ENCODE measurements at places on chromosomes 4 and X. TPM values are rescaled to one million over a fixed set of nuclear protein-coding genes. Genes with fewer than 3 reads are reported as not detected.
A peak's percentile ranks its signal among the peaks of the same experiment; 100 is the strongest.

- DNase-seq = no peak
- H3K4me3 ChIP-seq = peak overlapping the region; percentile 78
- peak overlapping the region; percentile 86 for H3K27ac ChIP-seq
Measured at GRCh38 chr4:112284662-112285411, 867 bp downstream of the TIFA start.

GRCh38 chrX:16931371-16931770 is 15.1 kb upstream of the REPS2 start:
- H3K36me3 ChIP-seq = no peaks in the 10 kb centered on the region
- no peak overlapping the region for H3K4me3 ChIP-seq
- H3K27ac ChIP-seq = no peak overlapping the region
- no peaks in the 10 kb centered on the region for H3K27me3 ChIP-seq

The SCML2 gene
- 0.73 TPM for total RNA-seq

DNA sequence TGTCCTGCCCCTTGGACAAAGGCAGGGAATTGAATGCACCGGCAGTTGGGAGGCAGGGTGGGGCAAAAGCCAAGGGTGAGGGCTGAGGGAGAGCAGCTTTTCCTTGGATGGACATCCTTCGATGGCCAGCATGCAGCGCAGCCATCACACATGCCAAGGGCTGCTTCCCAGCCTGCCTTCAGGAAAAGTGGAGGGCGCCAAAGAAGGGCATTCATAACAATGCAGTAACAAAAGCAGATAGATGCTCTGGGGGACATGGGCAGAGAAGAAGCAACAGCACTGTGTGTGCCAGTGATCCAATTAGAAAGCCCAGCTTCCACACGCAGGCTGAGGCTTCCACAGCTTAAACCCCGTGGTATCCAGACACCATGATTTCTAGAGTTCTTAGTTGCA is 71.5 kb downstream of the TSPAN5 start:
- no peak overlapping the region for H3K4me3 ChIP-seq
- H3K27me3 ChIP-seq = no peaks in the 10 kb centered on the region
- DNase-seq = no peak
- no peaks in the 10 kb centered on the region for H3K36me3 ChIP-seq

- H3K4me1 ChIP-seq = no peaks in the 10 kb centered on the region
- no peaks in the 10 kb centered on the region for H3K36me3 ChIP-seq
- DNase-seq = no peak
- no peak overlapping the region for H3K4me3 ChIP-seq
- no peak overlapping the region for H3K27ac ChIP-seq
Measured at GRCh38 chr4:168863719-168864647, 146.1 kb downstream of the CBR4 start.

DNA sequence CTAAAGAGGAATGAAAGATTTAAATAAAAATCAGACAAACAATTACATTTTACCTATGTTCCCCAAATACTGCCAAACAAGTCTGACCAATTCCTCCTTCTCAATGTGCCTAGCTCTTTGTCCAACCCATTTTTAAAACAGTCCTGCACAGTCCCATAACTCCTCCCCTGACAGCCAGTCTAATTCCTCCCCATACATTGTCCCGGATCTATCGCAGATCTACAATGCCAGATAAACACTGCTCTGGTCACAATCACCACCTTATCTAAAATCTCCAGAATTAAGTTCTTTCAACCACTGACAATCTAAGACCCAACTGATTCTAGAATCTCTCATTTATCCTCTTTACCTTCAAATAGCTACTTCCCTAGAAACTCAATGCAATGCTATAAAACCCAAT is 176.0 kb downstream of the APBB2 start:
- H3K4me3 ChIP-seq = no peak overlapping the region
- H3K4me1 ChIP-seq = no peaks in the 10 kb centered on the region
- H3K27ac ChIP-seq = no peak overlapping the region
- no peaks in the 10 kb centered on the region for H3K36me3 ChIP-seq

DNA sequence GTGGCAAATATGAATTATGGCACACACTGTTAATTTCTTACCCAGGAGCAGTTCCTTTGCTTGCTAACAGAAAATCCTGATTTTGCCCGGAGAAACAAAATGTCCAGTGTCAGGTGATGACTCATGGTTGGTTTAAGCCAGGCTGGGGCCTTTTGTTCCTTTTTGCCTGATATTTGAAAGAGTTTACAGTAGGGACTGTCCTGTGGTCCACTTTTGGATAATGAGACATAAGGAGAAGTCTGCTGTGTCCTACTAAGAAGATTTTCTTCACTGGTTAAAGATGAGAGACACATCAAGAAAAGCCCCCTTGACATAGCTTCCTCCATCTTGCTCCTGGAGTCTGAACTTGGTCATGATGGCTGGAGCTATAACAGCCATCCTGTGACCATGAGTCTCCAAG is 12.1 kb upstream of the DRD5 start:
- no peaks in the 10 kb centered on the region for H3K27me3 ChIP-seq
- H3K4me1 ChIP-seq = no peaks in the 10 kb centered on the region
- no peaks in the 10 kb centered on the region for H3K36me3 ChIP-seq

- DNase-seq = peak; percentile 34
- no peaks in the 10 kb centered on the region for H3K27me3 ChIP-seq
- no peaks in the 10 kb centered on the region for H3K36me3 ChIP-seq
- no peak overlapping the region for H3K4me3 ChIP-seq
Measured at GRCh38 chr4:10554694-10555093, 97.5 kb upstream of the ZNF518B start.

GRCh38 chr4:158768555-158769174 is at the start of gene FNIP2:
Gene FNIP2 (plus strand): TSS chr4:158769026. CDS start chr4:158769213, 187 bp downstream.
- peaks cover 10% of the 10 kb centered on the region for H3K4me1 ChIP-seq
- no peaks in the 10 kb centered on the region for H3K27me3 ChIP-seq
- H3K27ac ChIP-seq = peak within 1 kb of the TSS; percentile 32
- H3K36me3 ChIP-seq = no peaks in the 10 kb centered on the region
- DNase-seq = peak; percentile 63
- peak within 1 kb of the TSS; percentile 69 for H3K4me3 ChIP-seq

GRCh38 chr4:72494156-72494555 is 74.9 kb downstream of the ADAMTS3 start:
- DNase-seq = no peak
- no peaks in the 10 kb centered on the region for H3K4me1 ChIP-seq
- no peak overlapping the region for H3K27ac ChIP-seq

The HTR2C gene
- not detected for total RNA-seq

- H3K4me3 ChIP-seq = no peak overlapping the region
- peaks cover 5% of the 10 kb centered on the region for H3K4me1 ChIP-seq
- no peaks in the 10 kb centered on the region for H3K27me3 ChIP-seq
- DNase-seq = no peak
- H3K36me3 ChIP-seq = no peaks in the 10 kb centered on the region
Measured at GRCh38 chr4:13659341-13660070, 32.0 kb upstream of the BOD1L1 start.

- peaks cover 20% of the 10 kb centered on the region for H3K4me1 ChIP-seq
- no peaks in the 10 kb centered on the region for H3K27me3 ChIP-seq
- DNase-seq = peak; percentile 84
- H3K27ac ChIP-seq = peak overlapping the region; percentile 52
Measured at GRCh38 chrX:149829751-149830191, 48.0 kb downstream of the MAGEA9 start.

The ANKRD50 gene
- total RNA-seq = 0.27 TPM

- DNase-seq = no peak
- H3K4me3 ChIP-seq = no peak overlapping the region
- H3K36me3 ChIP-seq = no peaks in the 10 kb centered on the region
- no peaks in the 10 kb centered on the region for H3K27me3 ChIP-seq
- no peaks in the 10 kb centered on the region for H3K4me1 ChIP-seq
Measured at GRCh38 chr4:100738196-100739165, 220.7 kb upstream of the EMCN start.

The PLP2 gene
- total RNA-seq = 124 TPM

GRCh38 chr4:98619180-98619579 is 39.2 kb downstream of the TSPAN5 start:
- no peaks in the 10 kb centered on the region for H3K36me3 ChIP-seq
- DNase-seq = no peak
- H3K27ac ChIP-seq = no peak overlapping the region
- no peaks in the 10 kb centered on the region for H3K27me3 ChIP-seq
- H3K4me3 ChIP-seq = no peak overlapping the region

DNA sequence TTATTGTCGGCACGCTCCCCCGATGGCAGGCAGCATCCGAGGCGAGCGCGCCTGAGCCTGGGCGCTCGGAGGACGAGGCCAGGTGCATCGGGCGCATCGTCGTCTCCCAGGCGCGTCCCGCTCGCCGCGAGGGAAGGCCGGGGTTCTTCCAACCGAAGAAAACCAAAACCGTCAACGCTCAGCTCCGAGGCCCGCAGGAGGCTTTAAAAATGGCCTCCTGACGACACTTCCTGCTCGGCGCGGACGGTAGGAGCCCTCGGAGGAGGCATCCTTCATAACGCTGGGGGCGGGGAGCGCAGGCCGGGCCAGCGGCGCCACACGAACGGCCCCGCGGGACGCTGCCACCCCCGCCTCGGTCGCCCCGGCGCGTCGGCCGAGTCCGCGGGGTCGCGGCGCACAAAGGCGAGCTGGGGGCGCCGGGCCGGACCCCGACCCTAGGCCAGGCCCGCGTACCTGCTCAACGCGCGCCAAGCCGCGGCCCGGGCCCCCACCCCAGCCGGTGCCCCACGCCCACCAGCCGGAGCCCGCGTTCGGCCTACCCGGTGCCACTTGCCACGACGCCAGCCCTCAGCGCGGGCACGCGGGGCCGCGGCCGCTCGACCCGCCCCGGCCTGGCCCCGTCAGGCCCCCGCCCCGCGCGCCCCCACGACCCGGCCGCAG is 501 bp downstream of the ZNF518B start:
- peak; percentile 44 for DNase-seq
- peaks cover under 1% of the 10 kb centered on the region for H3K27me3 ChIP-seq
- H3K36me3 ChIP-seq = peaks cover 19% of the 10 kb centered on the region

The TMEM187 gene
- total RNA-seq = 2.0 TPM

- no peak overlapping the region for H3K27ac ChIP-seq
- DNase-seq = no peak
- H3K27me3 ChIP-seq = no peaks in the 10 kb centered on the region
- no peak overlapping the region for H3K4me3 ChIP-seq
Measured at GRCh38 chr4:6110681-6111353, 89.5 kb downstream of the JAKMIP1 start.

The CTAG1A gene
- not detected for total RNA-seq

DNA sequence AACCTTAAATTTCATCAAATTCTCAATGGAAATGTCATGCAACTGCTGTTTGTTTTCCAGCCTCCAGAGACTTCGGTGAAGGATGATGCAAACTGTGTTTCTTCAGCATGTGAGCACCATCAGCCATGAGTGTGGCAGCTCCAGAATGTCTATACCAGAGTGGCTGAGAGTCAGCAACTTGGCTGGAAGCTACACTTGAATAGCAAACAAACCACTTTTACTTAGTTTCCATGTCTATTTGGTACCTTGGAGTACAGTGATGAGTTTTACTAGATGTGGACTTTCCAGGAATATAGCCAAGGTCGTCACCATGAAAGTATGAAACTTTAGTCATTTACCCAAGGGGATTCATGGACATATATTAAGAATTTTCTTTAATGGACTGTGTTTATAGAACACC is 4.3 kb upstream of the IL21 start:
- no peak overlapping the region for H3K4me3 ChIP-seq
- no peak for DNase-seq
- no peaks in the 10 kb centered on the region for H3K4me1 ChIP-seq

The FHIP1A gene
- total RNA-seq = 2.4 TPM

The MAGEB17 gene
- not detected for total RNA-seq

- H3K4me1 ChIP-seq = no peaks in the 10 kb centered on the region
- DNase-seq = no peak
- H3K27me3 ChIP-seq = no peaks in the 10 kb centered on the region
- H3K27ac ChIP-seq = no peak overlapping the region
- no peak overlapping the region for H3K4me3 ChIP-seq
- no peaks in the 10 kb centered on the region for H3K36me3 ChIP-seq
Measured at GRCh38 chrX:38103857-38104812, 97.8 kb downstream of the SYTL5 start.

- H3K27ac ChIP-seq = no peak overlapping the region
- peaks cover 4% of the 10 kb centered on the region for H3K4me1 ChIP-seq
- no peaks in the 10 kb centered on the region for H3K27me3 ChIP-seq
- no peak overlapping the region for H3K4me3 ChIP-seq
- H3K36me3 ChIP-seq = no peaks in the 10 kb centered on the region
- no peak for DNase-seq
Measured at GRCh38 chr4:121792966-121793365, 8.2 kb upstream of the EXOSC9 start.

GRCh38 chrX:113522814-113523213 is 682.2 kb upstream of the AMOT start:
- H3K4me1 ChIP-seq = no peaks in the 10 kb centered on the region
- H3K27ac ChIP-seq = no peak overlapping the region
- no peak overlapping the region for H3K4me3 ChIP-seq

DNA sequence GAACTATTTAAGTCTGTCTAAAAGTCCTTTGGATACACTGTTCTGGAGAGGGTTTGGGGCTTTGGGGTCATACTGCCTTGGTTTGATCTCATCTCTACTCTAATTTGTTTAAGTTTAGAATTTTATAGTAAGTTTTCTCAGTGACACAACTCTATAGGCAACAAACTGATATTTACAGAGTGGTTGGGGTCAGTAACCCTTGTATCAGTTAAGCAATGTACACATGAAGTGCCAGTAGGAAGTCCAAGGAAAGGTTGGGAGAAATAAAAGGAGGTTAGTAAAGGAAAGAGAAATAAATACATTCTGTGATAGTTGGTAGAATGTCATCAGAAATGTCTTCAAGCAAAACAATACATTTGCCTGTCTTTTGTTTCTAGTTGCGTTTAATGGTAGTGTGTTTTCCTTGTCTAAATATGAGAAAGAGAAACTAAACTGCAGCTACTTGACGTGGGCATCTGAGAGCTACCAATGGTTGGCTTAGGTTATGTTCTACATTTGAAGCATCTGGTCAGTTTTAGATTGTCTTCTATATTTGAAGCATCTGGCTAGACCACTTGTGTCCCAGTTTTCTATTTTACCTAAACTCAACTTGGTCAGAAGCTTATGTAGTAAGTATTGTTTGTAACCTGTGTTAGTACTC is 6.9 kb downstream of the ATP7A start:
- H3K4me1 ChIP-seq = peaks cover 4% of the 10 kb centered on the region
- no peaks in the 10 kb centered on the region for H3K27me3 ChIP-seq
- no peak overlapping the region for H3K27ac ChIP-seq
- H3K4me3 ChIP-seq = peak overlapping the region; percentile 3

- DNase-seq = no peak
- no peak overlapping the region for H3K4me3 ChIP-seq
Measured at GRCh38 chr4:39068907-39069306, 6.9 kb downstream of the KLHL5 start.

GRCh38 chr4:148094149-148094548 is 348.1 kb downstream of the NR3C2 start:
- no peak overlapping the region for H3K27ac ChIP-seq
- H3K4me1 ChIP-seq = no peaks in the 10 kb centered on the region
- no peaks in the 10 kb centered on the region for H3K27me3 ChIP-seq
- H3K36me3 ChIP-seq = peaks cover 6% of the 10 kb centered on the region
- DNase-seq = no peak

- no peak overlapping the region for H3K4me3 ChIP-seq
- no peaks in the 10 kb centered on the region for H3K4me1 ChIP-seq
- H3K27me3 ChIP-seq = no peaks in the 10 kb centered on the region
- H3K36me3 ChIP-seq = no peaks in the 10 kb centered on the region
- no peak for DNase-seq
Measured at GRCh38 chr4:118082182-118082581, 47.9 kb downstream of the NDST3 start.

- H3K4me1 ChIP-seq = no peaks in the 10 kb centered on the region
- no peak overlapping the region for H3K4me3 ChIP-seq
- no peaks in the 10 kb centered on the region for H3K36me3 ChIP-seq
Measured at GRCh38 chr4:89152972-89153371, 41.6 kb downstream of the TIGD2 start.

The ANK2 gene
- not detected for total RNA-seq
